T47D (cell line): ENCODE measurements at places on chromosomes 13 and 19.
A peak's percentile ranks its signal among the peaks of the same experiment; 100 is the strongest.

- DNase-seq: peak; percentile 4
These were observed 1.7 kb downstream of the KLF5 start for GRCh38 chr13:73060251-73061160.

- no peak for DNase-seq
These were observed 29.4 kb downstream of the CCNE1 start for GRCh38 chr19:29841209-29841558.

DNA sequence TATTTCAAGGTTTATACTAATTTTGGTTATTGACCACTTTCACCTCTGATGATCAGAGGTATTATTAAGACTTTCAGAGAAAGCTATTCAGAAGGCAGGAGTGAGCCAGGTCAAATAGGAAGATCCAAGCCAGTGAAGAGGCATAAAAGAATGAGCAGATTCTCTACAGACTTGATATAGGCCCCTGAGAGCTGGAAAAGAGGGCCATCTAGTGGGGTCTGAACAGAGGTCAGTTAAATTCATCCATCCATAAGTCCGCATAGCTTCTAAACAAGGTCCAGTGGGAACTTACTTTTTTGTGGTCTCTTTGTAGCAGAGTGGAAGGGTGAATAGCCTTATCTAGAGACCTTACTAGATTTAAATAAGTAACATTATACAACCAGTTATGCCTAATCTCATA, 126.6 kb upstream of the UFM1 start:
- DNase-seq: peak; percentile 27

DNA sequence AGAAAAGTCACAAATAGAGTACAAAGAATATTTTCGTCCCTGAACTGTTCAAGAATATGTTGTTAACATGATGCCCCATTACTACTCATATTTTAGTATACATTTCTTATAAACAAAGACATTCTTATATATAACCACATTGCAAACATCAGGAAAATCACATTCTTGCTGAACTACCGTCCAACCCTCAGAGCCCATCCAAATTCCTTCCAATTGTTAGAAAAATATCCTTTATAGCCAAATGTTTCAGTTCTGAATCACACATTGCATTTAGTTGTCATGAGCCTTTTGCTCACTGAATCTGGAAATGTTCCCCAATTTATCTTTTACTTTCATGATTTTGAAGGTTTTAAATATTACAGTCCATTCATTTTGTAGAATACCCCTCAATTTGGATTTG, 467.8 kb upstream of the ARGLU1 start:
- DNase-seq: no peak

DNA sequence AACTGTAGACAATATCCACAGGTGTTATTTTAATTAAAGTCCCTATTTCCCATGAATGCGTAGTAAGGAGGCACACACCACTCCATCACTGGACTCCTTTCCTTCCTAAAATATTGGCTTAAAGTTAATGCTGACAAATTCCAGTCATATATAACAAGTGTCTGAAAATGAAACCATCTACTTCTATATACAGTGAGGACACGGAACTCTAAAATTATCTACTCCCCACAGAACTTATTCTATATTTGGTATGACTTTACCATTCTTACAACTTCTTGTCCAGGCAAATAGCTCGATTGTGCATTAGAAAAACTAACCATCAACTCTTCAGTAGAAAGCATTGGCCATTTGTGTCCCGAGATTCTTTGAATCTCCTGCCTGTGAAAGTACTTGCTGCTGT, 1560.2 kb downstream of the EFNB2 start:
- DNase-seq: no peak

DNA sequence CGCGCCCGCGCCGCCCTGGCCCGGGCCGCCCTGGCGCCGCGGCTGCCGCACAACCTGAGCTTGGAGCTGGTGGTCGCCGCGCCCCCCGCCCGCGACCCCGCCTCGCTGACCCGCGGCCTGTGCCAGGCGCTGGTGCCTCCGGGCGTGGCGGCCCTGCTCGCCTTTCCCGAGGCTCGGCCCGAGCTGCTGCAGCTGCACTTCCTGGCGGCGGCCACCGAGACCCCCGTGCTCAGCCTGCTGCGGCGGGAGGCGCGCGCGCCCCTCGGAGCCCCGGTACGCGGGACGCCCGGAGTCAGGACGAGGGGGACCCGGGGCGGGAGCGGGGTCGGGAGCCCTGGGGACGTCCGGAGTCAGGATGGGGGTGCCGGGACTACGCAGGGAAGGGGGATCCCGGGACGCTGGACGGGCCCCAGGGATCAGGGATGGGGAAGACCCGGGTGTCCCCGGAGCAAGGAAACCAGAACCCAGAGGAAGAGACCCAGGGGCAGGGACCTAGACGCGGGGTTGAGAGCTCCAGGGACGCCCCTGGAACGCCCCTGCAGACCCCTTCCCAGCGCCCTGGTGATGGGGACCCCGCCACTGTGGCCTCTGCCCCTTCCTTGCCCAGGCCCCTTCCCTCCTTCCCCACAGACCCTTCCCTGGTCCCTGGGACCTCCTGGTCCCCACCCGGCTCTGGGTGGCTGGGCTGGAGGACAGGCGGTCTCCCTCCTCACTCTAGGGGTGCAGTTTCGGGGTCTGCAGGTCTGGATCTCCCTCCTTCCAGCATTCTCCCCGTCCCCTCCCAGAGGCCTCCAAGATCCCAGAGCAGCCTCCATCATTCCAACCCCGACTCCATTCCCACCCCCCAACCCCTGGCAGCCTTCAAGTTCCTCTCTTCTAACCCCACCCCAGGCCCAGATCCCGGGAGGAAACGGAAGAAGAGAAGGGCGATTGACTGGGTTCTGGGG, 645 bp downstream of the GRIN3B start:
- no peak for DNase-seq

DNA sequence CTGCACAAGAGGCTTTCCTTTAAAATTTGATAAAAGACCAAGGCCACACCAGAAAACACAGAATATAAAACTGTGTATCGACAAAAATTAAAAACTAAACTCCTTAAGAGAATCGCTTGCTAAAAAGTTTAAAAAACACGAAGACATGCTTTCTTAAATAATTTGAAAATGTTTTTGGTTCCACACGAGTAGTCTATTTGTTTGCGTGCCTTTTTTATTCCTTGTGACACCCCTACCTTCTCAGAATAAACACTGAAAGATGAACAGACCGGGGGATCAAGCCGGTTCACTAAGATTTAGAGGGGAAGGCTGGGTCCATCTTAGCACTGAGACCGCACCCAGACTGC, 256.4 kb upstream of the STARD13 start:
- DNase-seq: no peak

DNA sequence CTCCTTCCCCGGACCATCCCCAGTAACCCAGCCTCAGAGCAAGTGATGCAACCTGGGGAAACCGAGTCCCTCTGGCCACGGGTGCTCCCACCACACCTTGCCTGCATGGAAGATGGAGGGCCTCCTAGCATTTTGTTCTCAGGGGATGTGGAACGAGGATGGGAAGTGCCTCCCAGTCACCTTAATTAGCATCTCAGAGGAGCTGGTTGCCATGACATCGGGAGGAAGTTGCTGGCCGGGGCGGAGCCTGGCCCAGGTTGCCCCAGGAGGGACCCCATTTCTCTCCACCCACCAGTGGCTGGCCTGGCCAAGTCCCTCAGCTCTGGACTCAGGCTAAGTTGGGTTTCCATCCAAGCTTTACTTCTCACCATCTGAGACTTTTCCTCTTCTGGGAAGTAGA, 24.1 kb upstream of the PTPRS start:
- no peak for DNase-seq

DNA sequence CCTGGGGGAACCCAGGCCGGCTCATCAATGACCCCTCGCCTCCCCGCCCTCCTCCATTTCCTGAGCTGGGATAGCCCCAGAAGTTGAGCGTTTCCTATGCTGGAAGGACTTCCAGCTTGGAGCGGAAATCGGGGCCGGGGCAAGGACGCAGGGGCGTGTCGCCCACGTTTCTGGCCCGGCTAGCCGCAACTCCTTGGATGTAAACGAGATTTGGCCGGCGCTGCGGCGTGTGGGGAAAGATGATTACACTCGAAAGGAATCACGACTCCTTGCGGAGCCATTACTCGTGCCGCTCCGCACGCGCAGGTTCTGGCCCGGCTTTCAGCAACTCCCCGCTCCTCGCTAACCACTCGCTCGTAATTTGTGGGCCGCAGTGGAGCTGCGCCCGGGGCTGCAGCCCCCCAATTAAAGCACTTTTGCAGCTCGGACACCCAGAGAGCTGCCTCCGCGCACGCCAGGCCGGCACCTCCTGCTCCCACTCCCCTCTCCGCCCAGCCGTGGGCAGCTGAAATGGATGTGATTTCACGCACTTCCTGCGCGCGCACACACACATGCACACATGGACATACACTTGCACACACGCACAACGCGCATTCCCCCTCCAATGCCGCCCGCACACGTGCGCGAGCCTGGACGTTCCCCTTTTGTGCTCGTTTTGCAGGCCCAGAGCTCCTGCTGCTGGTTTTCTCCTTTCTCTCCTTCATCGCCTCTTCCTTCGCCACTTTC, 15.7 kb downstream of the ZIC5 start:
- DNase-seq: no peak

- DNase-seq: peak; percentile 36
These were observed 62.8 kb upstream of the DOCK9 start for GRCh38 chr13:99040536-99041131.

DNA sequence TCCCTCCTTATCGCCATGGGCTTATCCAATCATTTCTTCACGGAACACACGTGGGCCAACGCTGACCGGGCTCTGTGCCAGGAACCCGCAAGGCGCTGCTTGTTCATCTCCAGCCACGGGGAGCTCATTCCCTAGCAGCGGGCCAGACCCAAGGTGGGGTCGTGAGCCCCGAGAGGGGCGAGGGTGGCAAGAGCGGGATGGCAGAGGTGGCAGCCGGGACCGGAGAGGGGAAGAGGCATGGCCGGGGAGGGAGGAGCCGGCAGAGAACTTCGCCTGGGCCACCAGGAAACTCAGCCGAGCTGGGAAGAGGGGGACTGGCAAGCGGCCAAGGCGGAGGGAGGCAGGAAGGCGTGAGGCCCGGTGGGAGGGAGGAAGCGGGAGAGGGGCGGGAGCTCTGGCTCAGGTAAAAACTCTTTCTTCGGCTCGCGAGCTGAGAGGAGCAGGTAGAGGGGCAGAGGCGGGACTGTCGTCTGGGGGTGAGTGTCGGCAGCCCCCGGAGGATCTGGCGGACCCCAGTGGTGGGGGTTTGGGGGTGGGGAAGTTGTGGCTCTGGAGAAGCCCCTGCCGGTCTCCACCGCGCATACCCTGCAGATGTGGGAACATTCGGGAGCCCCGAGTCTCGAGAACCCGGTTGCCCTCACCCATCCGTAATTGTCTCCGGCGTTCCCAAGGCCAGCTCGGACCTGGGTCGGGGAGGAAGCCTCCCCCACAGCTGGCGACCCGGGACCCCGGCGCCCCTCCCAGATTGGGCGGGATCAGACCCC, at the start of gene B3GNT3:
B3GNT3 (plus strand) TSS at position 408 of the 764 bp plus-strand sequence. CDS start 12,670 bp downstream, outside the sequence.
- DNase-seq: peak; percentile 76

GRCh38 chr13:113876346-113877148, 12.7 kb upstream of the GAS6 start:
- no peak for DNase-seq

DNA sequence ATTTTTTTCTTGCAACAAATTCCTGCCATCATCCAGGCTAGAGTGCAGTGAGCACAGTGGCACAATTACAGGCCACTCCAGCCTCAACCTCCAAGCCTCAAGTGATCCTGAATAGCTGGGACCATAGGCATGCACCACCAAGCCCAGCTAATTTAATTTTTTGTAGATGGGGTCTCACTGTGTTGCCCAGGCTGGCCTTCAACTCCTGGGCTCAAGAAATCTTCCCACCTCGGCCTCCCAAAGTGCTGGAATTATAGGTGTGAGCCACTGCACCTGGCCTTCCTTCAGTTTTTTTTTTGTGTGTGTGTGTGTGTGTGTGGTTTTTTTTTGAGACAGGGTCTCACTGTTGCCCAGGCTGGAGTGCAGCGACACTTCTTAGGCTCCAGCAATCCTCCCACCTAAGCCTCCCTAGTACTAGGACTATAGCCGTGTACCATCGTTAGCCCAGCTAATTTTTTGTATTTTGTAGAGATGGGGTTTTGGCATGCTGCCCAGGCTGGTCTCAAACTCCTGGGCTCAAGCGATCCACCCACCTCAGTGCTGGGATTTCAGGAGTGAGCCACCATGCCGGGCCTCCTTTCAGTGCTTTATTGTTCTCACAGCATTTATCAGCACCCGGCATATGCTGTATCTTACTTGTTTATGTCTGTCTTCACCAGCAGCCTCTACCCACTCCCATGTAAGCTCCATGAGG, 5.9 kb upstream of the SRRM5 start:
- no peak for DNase-seq

- no peak for DNase-seq
These were observed 47.1 kb downstream of the LNX2 start for GRCh38 chr13:27573265-27573664.

- DNase-seq: no peak
These were observed 277.0 kb upstream of the PCDH20 start for GRCh38 chr13:61692691-61693090.

- DNase-seq: peak; percentile 27
These were observed 42.5 kb upstream of the SCEL start for GRCh38 chr13:77492982-77493381.
